GM03348 (cell line): ENCODE measurements at places on chromosomes 4 and X.

- DNase-seq, result no peak
Measured at GRCh38 chr4:82479562-82479961, 49.2 kb downstream of the ENOPH1 start.

GRCh38 chr4:124710015-124710741, 2.4 kb downstream of the ANKRD50 start:
- no peak for DNase-seq

DNA sequence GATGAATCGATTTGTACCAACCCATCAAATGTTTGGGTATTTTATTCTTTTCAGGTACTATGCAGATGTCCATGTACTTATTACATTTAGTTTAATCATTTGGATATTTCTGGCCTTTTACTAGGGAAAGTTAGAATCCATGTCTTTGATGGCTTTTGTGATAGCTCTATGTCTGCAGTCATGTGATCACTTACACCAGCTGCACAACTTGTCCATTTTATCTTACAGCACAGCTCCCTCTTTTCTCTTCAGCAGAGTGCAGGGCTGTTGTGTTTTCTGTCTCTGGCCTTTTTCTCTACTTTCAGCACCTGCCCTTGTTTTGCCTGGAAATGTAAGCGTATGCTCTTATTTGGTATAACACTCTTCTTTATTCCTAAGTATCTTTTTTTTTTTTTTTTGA, 30.6 kb downstream of the WWC2 start:
- no peak for DNase-seq

DNA sequence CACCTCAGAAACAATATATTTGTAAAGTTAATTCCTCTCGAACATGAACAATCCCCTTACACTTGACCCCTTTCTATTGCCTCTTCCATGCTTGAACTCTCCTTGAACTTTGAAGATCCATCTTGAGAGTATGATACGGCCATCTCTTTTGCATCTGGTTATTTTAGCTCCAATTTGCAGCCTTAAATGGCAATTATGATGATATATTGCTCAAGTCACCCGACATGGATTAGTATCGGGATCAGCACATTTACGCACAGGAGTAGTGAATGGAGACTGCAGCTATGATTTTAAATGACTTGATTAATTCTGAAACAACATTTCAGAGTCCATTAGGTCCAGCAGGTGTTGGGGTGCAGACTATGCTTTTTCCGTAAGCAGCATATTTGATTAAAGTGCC, 143.8 kb upstream of the PAQR3 start:
- DNase-seq, result no peak

DNA sequence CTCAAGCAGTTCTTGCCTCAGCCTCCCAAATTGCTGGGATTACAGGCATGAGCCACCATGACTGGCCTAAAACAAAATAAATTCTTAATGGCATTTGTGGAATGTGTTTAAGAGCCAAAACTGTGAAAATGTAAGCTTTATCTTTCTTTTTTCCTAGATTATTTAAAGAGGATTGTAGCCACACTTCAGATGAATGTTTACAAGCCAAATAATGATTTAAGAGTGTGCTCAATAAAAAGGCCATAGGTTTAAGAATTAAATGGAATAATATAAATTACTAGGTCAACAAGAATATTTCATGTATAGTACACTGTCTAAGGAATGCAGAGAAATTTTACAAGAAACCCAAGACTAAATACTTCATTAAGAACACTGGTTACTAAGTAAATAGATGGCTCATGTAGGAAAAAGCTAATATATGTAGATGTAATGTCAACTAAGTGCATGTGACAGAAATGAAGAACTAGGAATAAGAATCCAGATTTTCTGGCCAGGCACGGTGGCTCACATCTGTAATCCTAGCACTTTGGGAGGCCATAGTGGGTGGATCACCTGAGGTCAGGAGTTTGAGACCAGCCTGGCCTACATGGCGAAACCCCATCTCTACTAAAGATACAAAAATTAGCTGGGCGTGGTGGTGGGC, 21.3 kb upstream of the UGDH start:
- DNase-seq, result peak; percentile 22

GRCh38 chr4:122623637-122624166, 2.8 kb upstream of the IL21 start:
- DNase-seq, result no peak

DNA sequence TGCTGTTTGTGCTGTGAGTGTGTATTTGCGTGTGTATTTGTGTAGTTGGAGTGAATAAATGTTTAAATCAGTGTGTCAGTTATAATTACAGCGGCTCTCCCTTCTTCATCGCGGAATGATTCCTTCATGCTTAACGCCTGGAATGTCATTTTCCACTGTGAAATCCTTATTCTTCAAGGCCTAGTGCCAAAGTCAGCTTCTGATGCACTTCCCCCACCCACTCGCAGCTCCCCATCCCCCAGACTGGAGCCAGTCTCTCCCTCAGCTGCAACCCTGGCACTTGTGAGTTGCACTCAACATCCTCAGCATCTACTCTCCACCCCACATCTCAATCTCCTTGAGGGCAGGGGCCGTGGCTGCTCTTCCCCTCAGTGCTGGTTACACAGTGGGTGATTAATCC, 583.0 kb downstream of the BCOR start:
- no peak for DNase-seq
